ENCODE measurements at places on chromosomes 1 and 21. TPM values are rescaled to one million over a fixed set of nuclear protein-coding genes. Genes with fewer than 3 reads are reported as not detected.

DNA sequence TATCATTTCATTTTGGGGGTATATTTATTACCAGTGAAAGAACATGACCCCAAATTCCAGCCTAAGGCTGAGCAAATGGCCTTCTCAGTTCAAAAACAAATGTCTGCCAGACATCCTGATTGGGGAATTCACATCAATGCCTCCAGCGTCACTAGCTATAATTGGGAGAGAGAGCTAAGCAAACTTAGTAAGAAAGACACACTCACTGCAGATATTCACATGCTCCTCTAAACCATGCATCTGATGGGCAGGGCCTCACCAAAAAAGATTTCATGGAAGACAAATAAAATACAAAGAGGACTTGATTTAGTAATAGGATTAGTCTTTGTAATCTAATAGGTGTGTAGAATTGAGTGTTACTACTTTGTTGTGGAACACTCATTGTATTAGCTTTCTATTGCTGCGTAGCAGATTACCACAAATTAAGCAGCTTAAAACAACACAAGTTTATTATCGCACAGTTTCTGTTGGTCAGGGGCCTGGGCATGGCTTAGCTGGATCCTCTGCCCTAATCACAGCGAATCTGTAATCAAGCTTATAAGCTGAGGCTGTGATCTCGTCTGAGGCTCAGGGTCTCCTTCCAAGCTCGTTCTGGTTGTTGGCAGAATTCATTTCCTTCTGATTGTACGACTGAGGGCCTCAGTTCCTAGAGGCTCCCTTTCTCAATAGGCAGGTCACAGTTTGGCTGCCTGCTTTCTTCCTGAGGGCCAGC is 243.0 kb downstream of the PBX1 start:
- DNase-seq: no peak

GRCh38 chr21:45584786-45585185 is 42.5 kb upstream of the SLC19A1 start:
- no peak for DNase-seq

- DNase-seq: no peak
These were observed 23.6 kb downstream of the IFFO2 start for GRCh38 chr1:18932879-18933278.

DNA sequence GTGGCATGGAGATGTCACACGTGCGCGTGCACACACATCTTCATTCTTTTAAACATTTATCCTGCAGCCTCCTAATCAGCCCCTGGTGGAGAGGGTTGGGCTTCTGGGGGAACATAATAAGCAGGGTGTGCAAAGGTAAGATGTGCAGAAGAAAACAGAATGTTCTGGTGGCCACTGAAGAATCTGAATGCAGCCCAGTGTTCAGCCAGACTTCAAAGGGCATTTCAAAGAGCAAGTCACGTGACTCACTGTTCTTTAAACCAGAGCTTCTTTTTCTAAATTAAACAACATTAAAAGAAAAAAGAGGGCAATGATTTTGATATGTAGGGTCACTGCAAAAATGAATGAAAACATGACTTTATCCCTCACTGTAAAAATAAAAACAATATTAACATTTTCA is 89.8 kb downstream of the ABCA4 start:
- no peak for DNase-seq

The FAM3B gene
- not detected for total RNA-seq

The SLC1A7 gene
- total RNA-seq: not detected

DNA sequence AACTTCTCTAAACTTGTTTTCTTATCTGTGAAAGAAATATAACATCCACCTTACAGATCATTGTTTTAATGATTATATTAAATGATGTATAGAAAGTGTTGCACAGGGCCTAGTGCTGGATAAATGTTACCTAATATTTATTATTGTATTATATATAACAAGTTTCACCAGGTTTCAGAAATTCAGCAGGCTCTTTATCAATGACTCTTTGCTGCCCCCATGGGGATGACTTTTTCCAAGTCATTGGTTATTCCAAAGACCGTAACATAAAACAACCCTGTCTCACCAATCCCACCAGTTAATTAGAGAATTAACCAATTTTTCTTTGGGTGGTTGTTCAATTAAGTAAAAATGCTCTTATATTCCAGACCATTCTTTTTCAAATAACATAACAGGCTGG is 7.3 kb upstream of the DEDD start:
- peak; percentile 50 for DNase-seq

DNA sequence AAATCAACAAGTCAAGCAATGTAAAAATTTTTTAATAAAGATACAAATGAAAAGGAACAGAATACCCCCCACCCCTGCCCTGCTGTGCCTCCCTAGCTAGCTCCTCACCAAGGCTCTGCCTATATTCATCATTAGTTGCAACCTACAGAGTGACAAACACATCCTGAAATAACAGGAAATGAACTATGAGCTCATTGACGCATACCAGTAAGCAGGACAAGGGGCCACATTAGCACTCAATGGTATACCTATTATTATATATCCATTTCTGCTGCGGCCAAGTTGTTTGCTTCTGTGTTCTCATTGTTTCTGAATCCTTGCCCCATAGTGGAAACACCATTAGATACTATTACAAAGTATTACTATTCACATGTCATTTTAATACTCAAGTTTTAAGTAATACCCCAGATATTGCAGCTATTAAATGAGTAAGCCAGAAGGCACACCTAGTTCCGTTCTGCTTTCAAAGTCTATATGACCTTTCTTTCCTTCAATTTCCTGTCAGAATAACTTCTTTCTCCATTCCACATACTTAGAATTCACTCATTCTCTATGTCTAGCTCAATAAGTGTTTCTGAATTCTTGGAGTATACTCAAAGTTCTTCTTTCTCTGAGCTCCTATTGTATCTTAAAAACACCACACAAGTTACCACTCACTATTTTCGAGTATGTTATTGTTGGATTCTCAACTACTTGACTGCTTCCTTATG is 1214.9 kb downstream of the PLA2G4A start:
- no peak for DNase-seq

DNA sequence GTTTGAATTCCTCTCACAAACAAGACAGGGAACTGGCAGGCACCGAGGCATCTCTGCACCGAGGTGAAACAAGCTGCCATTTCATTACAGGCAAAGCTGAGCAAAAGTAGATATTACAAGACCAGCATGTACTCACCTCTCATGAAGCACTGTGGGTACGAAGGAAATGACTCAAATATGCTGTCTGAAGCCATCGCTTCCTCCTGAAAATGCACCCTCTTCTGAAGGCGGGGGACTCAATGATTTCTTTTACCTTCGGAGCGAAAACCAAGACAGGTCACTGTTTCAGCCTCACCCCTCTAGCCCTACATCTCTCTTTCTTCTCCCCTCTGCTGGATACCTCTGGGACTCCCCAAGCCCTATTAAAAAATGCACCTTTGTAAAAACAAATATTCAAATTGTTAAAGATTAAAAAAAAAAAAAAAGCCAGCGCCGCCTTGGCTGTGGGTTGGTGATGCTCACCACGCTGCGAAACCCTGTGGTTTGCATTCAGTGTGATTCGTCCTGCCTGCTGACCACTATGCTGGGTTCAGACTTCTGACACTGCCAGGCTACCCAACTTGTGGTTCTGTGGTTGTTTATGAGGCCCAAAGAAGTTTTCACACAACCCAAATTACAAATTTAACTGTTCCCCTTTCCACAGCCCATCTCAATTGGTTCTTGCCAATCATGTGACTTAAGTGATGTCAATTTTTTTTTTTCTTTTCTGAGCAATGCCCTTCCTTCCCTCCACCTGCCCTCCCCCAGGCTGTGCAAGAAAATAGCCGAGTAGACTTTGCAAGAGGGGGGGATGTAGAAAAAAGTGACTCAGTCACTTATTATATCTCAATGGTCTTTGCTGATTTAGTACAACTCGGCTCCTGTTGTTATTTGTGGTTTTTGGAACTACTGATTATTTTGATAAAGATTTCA is at the start of gene RUNX1:
Gene RUNX1 (minus strand): TSS at position 597 of the 912 bp plus-strand sequence.
- peak; percentile 99 for DNase-seq

- no peak for DNase-seq
These were observed 32.3 kb downstream of the PABPC4 start for GRCh38 chr1:39544327-39544726.

GRCh38 chr1:15501208-15502032 is 22.6 kb downstream of the CASP9 start:
- DNase-seq: peak; percentile 46

DNA sequence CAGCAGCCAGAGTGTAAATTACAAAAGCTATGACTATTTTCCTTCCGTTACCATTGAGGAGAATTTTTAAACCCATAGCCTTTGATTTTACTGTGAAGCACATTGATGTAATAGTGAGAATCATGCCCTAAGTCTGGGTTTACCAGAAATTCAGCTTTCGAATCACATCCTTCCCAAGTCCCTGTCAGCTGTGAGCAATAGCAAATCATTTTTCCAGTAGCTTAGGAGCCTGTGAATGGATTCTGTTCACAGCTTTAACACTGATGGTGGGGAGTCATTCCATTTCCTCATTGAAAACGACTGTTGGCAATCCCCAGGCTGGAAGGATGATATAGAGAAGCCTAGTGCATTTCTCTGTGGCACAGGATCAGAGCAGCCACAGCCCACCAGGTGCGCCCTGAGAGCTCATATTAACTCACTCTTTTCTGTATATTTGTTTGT is 82.2 kb upstream of the C1orf105 start:
- no peak for DNase-seq

- no peak for DNase-seq
These were observed 3.2 kb upstream of the THEMIS2 start for GRCh38 chr1:27868932-27869718.

- peak; percentile 76 for DNase-seq
These were observed at the start of gene SUMO3 for GRCh38 chr21:44817914-44818639. SUMO3 (minus strand) TSS chr21:44818062; CDS start chr21:44817968, 94 bp downstream.
